ENCODE measurements at places on chromosomes 5 and 9. TPM values are rescaled to one million over a fixed set of nuclear protein-coding genes. Genes with fewer than 3 reads are reported as not detected.

GRCh38 chr9:98219794-98220370 is 27.4 kb upstream of the CORO2A start:
- no peaks in the 10 kb centered on the region for H3K4me1 ChIP-seq
- no peaks in the 10 kb centered on the region for H3K27me3 ChIP-seq
- no peak for DNase-seq
- no peak overlapping the region for H3K27ac ChIP-seq

Gene NELFB
- 29.7 TPM for polyA plus RNA-seq

Gene PTGR1
- not detected for polyA plus RNA-seq

Gene ARSI
- polyA plus RNA-seq: not detected

All from naive thymus-derived CD8-positive, alpha-beta T cell (primary cell).